ENCODE measurements at places on chromosomes 16 and 17.

GRCh38 chr16:69939821-69940585 is 11.1 kb upstream of the CLEC18A start:
- no peak for DNase-seq

GRCh38 chr17:47966079-47966519 is 4.8 kb upstream of the CDK5RAP3 start:
- DNase-seq: no peak

- no peak for DNase-seq
Observed at GRCh38 chr16:79072517-79072916, 528.0 kb downstream of the MAF start.

DNA sequence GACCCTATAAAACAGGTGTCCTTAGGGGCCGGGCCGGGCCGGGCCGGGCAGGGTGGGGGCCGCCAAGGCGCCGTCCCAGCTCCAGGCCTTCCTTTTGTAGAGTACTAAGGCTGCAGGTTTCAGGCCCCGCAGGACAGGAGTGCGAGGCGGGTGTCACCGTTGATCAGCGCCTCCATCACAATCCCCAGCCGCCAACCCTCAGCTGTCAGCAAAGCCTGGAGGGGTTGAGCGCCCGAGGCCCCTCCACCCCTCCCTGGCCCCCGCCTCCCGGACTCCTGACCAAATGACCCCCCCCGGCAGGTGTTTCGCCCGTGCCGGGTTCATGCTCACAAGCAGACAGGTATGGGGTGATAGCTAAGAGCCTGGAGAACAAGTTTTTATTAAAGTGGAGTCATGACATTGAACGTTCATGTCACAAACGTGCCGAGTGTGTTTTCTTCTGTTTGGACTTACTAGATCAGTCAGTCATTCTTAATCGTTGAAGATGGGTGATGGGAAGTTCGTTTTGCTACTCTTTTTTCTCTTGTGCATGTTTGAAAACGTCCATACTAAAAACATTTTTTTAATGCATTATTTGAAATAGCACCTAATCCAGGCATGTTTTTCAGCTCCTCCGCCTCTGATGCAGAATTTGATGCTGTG is 534 bp downstream of the ARL2BP start:
- DNase-seq: no peak

GRCh38 chr16:76125871-76126270 is 151.3 kb upstream of the CNTNAP4 start:
- no peak for DNase-seq

DNA sequence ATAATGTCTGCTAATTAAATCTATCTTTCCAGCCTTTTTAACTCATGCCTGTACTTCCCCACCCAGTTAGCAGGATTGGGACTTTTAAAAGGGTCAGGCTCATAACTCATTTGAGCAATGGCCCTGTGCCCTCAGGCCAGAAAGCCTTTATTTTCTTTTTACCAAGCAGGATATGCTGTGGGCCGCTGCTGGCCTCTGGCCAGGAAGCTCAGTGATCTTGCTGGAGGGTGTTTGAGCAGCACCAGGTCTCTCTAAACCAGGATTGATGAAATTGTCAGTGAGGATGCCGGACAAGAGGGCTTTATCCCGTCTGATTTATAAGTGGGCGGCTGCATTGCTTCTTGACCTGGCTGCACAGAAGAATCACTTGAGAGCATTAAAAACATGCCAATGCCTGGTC is 187.8 kb downstream of the RAB11FIP4 start:
- DNase-seq: no peak

Data from stimulated activated CD4-positive, alpha-beta T cell treated with anti-CD3 and anti-CD28 coated beads, TNF-alpha, amount 100 ng/mL, for 1 hour (primary cell).